Activated CD4-positive, alpha-beta T cell treated with anti-CD3 and anti-CD28 coated beads, Interleukin-2, amount 50 U/mL, for 16 hours (primary cell): ENCODE measurements at places on chromosomes 6 and 20.
A peak's percentile ranks its signal among the peaks of the same experiment; 100 is the strongest.

- no peak for DNase-seq
These were observed 172.4 kb downstream of the MOXD1 start for GRCh38 chr6:132228894-132229293.

DNA sequence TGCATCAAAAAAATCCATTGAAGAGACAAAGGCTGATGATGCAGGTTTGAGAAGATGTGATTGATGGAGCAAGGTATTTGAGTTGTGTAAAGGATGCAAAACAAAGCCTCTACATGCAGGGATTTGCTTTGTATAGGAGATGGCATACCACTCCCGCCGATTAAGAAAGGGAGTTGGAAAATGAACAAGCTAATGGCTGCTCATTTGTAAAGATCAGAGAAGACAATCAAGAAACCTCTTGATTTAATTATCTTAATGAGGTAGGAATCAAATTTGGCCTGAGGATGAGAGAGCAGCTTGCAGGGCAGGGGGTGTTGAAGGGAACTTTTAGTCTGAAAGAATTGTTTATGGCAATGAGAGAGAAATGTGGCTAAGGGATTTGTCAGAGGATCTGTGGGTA is 448.2 kb upstream of the ADGRB3 start:
- no peak for DNase-seq

GRCh38 chr6:31175971-31176370 is 5.5 kb upstream of the POU5F1 start:
- DNase-seq, result no peak

- no peak for DNase-seq
These were observed 18.8 kb downstream of the ZNF217 start for GRCh38 chr20:53574819-53575218.

- no peak for DNase-seq
These were observed 553.4 kb upstream of the EPHA7 start for GRCh38 chr6:93972791-93973190.

DNA sequence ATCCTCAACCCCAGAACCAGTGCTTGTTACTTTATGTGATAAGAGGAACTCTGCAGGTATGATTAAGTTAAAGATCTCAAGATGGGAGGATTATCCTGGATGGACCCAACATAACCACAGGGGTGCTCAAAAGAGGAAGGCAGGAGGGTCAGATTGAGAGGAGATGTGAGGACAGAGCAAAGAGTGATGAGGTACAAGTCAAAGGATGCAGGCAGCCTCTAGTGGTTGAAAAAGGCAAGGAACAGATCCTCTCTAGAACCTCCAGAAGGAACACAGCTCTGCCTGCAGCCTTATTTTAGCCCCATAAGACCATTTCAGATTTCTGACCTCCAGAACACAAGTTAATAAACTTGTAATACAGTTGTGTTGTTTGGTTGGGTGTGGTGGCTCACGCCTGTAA is 41.2 kb downstream of the PDSS2 start:
- peak; percentile 5 for DNase-seq

GRCh38 chr6:12474167-12475140 is 184.3 kb downstream of the EDN1 start:
- no peak for DNase-seq

DNA sequence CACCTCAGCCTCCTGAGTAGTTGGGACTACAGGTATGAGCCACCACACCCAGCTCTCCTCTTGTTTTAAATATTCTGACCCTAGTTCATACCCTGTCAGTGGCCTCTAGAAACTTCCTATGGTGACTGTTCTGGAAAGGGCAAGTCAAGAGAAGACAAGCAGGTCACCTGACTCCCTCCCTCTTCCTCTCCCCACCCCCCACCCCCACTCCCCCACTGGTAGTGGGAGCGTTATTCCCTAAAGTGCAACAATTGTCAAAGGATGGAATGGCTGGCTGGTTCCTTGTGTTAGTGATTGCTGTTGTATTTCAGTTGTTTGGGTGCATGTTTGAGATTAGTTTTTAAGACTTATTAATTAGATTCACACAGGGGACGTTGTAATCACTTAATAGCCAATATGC is 136.1 kb downstream of the CARMIL1 start:
- DNase-seq, result no peak

DNA sequence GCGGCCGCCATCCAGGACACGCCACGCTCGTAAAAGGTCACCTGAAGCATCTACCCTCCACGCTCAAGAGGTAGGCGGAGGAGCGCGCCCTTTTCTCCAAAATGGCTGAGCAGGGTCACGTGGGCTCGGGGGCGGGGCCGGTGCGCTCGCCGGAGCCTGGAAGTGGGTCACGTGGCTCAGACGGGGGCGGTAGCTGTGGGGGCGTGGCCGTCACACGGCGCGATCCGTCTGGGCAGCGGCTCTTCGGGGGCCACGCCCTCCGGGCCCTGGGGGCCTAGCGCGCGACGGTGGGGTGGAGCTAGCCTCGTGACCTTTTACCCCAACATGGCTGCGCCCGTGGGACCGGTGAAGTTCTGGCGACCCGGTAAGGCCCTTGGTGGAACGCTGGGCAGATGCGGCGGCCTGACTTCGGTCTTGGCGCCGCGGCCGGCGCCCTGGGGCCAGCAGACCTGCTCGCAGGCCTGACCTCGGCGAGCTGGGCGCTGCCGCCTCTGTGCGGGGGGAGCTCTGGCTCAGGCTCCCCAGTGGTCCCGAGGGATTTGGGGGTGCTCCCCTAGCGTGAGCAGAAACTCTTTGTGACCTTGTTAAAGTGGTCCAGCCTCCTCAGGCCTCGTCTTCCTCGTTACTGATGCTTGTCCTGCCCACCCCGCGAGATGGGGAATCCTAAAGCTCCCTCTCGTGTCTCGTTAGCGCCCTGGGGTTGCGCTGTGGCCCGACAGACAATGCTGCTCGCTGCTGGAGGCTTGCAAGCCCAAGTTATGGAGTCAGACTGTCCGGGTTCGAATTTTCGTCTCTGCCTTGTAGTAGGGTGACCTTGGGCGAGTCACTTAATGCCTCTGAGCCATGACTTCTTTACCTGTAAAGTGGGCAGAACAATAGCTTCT is at the start of gene DHX35:
TSS of gene DHX35 (plus strand) at position 301 of the 884 bp plus-strand sequence. CDS start at position 325, 24 bp downstream.
- peak; percentile 98 for DNase-seq

DNA sequence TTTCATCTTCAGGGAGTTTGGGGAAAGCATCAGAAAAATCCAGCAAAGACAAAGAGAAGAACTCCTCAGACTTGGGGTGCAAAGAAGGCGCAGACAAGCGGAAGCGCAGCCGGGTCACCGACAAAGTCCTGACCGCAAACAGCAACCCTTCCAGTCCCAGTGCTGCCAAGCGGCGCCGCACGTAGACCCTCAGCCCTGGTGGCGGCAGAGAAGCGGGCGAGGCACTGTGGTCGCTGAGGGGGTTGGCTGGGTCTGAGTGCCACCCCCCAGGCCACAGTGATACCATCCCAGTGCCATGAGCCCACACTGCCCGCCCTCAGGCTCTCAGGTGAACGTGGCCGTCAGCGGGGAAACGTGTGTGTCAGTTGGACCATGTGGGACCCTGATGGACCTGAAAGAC is 3.2 kb downstream of the MRGBP start:
- DNase-seq, result no peak

DNA sequence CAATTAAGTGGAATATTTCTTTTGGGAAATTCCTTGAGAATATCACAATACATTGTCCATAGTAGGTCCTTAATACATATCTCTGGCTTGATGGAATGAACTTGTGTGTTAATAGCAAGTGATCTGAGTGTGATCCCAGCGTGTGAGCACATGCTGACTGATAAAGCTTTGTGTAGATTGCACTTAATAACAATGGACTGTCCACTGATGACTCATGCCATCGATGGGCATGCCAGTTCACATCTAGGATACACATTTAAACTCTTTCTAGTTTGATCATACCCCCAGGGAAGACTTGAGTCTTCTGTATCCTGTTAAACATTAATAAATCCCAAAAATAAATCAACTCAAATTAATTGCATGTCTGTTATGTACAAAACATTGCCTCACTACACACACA is 454.3 kb upstream of the SPTLC3 start:
- no peak for DNase-seq
